Activated naive CD4-positive, alpha-beta T cell treated with anti-CD3 and anti-CD28 coated beads, Interleukin-2, amount 10 ng/mL, durations not matched to agents 7 days and 5 days (primary cell): ENCODE measurements at places on chromosomes 13 and 19.
A peak's percentile ranks its signal among the peaks of the same experiment; 100 is the strongest.

DNA sequence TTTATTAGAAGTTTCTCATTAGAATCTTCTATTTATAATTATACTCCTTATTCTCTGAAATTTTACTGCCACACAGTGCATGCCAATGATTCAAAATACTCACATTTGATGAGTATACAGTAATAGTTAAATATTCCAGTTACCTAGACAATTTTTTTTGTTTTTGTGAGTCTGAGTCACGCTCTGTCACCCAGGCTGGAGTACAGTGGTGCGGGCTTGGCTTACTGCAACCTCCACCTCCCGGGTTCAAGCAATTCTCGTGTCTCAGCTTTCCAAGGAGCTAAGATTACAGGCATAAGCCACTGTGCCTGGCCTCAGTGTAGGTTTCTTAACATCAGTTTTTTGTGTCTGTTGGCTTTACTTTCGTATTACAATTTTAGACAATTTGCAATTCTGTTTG lies 87.1 kb downstream of the ZNF486 start:
- DNase-seq: no peak

- no peak for DNase-seq
These were observed 740 bp downstream of the ELAVL3 start for GRCh38 chr19:11479898-11480714.

DNA sequence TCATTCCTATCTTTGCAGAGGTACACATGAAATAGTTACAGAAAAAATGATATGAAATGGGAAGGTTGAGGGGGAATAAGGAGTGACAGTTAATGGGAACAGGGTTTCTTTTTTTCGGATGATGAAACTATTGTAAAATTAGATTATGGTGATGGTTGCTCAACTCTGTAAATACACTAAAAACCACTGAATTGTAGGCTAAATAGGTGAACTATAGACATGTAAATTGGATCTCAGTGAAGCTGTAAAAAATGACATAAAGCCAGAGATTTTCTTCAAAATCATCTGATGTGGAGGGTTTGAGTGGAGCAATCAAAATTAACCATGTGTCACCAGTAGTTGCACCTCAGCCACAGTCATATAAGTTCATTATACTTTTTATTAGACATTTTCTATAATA lies 6.6 kb upstream of the FLT3 start:
- DNase-seq: no peak

GRCh38 chr19:38336638-38337359 lies 1.2 kb downstream of the CATSPERG start:
- DNase-seq: peak; percentile 97

GRCh38 chr13:112062072-112062567 lies 4.8 kb upstream of the SOX1 start:
- DNase-seq: no peak

DNA sequence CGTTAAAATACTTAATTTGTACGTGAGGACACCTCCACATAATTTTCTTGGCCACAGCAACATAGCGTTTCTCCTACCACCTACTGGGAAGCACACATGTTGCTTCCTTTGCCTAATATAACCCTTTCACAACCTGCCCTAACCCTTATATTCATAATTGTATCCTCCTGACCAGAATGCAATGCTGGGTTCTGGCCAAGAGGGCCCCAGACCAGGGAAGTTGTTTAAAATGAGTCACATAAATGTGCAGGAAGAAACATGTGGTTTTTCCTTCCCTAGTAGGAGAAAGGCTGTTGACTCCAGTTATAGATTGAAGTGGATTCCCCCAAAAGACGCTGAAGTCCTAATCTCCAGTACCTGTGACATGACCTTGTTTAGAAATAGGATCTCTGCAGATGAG lies 187.3 kb downstream of the NUFIP1 start:
- DNase-seq: no peak

- no peak for DNase-seq
These were observed 27.9 kb downstream of the MIPEP start for GRCh38 chr13:23861310-23861709.

DNA sequence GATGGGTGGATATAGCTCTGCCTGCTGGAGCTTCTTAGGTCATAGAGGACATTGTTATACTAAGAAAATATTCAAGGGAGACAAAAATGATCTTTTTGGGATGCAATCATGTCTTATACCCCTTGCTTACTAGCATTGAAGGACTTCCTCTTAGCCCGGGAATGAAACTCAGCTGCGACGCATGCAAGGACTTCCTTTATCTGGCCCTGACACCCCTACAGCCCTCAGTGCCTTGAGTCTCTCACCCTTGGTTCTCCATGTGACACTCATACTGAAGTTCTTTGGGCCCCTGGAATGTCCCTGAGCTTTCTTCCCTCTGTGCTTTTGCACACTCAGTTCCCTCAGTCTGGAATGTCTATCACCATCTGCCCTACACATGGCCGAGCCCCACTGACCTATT lies 72.5 kb upstream of the MTIF3 start:
- no peak for DNase-seq

DNA sequence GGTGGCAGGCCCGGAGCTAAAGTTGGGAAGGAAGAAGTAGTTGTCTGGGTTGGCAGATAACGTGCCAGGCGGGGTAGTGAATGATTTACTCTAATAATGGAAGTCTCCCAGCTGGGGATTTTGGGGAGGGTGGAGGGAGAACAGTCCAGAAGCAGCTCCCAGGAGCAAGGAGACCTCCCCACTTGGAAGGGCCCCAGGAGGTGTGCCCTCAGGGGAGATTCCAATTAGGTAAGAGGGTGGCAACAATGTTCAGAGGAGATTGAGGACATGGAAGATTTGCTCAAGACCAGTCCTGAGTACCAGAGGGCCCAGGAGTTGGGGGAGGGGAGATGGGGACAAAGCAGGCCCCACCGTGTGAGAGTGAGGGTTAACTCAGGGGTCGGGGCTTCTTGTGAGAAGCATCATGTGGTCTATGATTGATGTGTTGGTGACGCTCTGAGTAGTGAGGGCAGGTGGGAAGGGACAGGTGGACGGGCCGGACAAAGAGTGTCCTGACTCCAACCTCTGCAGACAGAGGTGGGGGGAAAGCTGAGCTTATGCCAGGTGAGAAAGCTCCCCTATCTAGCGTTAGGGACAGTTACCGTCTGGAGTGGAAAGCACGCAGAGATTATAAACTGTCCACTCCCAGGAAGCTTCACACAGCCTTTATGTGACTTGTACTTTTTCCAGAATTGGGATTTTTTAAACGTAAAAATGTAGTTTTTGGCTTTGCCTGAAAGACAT lies 3.5 kb downstream of the SPINT2 start:
- no peak for DNase-seq

GRCh38 chr13:27242702-27243101 lies 8.7 kb upstream of the RPL21 start:
- no peak for DNase-seq

GRCh38 chr13:82248762-82249161 lies 1633.5 kb downstream of the SLITRK1 start:
- no peak for DNase-seq

DNA sequence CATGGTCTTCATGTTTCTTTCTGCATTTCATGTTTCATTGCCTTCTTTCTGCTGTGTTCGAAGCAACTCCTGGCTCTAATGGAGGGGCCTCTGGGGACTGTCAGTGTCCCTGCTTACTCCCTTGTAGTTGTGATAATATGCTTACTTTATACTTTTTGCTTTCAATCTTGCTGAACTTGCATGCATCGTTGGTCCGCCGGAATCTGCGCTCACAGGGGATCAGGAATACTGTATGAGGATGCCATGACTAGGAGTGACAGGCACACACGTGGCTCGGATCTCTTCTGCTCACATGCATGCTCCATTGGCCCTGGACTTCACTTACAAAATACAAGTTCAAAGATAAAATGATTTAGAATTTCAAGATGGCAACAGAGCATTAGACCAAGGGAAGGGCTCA lies 108.8 kb downstream of the SIPA1L3 start:
- no peak for DNase-seq

GRCh38 chr13:107216046-107216755 lies 648.3 kb upstream of the ARGLU1 start:
- no peak for DNase-seq
